ENCODE measurements at places on chromosomes 5 and 9.

DNA sequence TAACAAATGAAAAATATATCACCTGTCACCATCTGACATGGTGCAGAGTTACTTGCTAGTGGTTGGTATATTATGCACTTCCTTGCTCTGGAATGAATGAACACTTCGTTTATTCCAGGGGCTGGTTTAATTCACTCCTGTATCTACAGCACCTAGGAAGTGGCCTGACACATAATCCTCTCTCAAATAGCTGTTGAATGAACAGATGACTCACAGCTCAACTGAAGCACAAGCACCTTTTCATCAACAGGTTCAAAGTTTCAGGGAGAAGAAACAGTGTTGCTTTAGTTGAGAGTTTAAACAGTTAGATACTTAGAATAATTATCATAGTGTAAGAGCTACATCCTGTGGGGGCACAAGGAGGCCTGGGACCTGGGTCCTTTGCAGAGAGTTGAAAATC is 135.0 kb upstream of the DAP start:
- DNase-seq = no peak

DNA sequence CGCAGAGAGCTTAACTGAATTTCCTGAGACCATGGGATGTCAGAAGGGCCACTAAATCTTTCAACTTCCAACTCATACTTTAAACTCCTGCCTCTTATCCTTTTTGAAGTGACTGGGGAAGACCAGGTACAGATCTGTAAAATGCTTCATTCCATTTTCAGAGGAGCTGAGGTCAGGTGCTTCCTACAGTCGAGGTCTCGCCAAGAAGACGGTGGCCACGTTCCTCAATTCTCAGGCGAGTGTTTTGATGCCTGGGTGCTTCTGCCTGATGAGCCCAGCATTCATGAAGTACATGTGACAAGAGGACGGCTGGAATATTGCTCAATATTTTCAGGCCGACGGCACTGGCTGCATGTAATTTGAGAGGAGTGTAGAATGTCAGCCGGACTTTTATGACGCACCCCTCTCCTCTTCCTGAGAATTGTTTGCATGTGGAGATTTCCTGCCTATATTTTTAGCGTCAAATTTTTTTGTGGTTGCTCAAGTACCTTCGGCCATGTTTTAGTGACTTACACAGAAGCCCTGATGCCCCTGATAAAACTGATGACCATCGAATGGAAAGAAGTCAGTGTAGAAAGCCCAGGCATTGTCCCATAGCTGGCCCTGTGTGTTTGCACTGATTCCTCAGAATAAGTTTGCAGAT is 38.8 kb upstream of the GLRX start:
- peak; percentile 35 for DNase-seq

DNA sequence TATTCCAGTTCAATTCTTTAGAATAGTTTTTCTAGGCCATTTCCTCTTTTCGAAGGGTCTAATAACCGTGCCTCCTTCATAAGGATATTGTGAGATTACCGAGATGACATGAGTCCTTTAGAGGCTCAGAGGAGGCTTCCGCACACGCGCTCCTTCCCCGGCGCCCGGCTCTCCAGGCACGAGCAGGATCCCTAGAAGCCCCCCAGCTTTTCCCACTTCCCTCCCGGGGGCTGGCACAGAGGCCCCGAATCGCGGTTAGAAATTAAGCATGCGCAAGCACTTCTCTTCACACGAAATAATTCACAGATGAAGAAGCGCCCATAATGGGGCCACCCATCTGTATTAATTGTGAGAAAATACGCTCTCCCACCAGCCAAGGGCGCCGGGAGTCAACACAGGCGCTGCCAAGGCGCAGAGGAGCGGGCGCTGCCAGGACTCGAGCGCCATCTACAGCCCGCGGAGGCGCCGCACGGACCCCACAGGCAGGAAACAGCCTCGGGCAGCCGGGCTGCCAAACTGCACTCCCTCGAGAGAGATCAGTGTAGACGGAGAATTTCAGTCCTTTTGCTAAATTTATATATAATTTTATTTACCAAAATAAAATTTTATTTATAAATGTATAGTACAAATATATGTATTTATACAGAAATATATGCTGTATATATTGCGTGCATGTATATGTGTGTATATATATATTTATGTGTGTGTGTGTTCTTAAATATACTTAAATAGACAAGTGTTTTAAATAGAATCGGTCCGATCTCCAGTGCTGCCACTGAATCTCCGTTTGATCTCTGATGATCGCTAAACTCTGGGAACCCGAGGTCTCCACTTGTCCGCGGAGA is 258.1 kb upstream of the NFIL3 start:
- DNase-seq = peak; percentile 68

GRCh38 chr9:135030566-135031226 is 56.8 kb upstream of the OLFM1 start:
- no peak for DNase-seq

GRCh38 chr5:150247726-150248125 is 41.8 kb downstream of the CAMK2A start:
- DNase-seq = no peak

DNA sequence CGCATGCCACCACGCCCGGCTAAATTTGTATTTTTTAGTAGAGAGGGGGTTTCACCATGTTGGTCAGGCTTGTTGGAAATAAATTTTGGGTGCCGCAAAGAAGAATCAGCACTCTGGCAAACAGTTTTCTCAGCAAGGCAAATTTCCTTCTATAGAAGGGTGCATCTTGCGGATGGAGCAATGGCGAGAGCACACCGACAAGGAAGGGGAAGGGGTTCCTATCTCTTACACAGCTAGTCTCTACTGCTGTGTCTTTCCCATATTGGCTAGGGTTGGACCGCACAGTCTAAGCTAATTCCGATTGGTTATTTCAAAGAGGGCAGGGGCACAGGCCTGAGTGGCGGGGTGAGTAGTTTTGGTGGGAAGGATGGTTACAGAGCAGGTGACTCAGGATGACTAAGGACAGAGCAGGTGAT is 707 bp downstream of the GTF3C5 start:
- peak; percentile 74 for DNase-seq

DNA sequence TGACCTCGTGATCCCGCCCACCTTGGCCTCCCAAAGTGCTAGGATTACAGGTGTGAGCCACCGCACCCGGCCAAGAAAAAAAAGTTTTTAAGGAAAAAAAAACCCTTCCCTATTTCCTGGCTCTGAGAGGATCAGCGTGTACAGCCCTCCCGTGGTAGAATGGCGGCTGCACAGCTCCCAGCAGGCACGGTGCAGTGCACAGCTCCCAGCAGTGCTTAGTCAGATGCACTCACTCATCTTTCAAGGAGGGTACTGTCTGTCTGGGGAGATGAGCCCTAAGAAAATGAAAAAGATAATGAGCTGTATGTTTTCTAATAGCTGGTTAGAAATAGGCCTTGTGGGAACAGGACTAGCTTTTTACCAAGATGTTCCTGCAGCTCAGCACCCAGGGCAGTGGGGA is 36.7 kb upstream of the SLC2A8 start:
- DNase-seq = no peak

GRCh38 chr9:79701651-79702050 is 129.9 kb downstream of the TLE4 start:
- DNase-seq = no peak

DNA sequence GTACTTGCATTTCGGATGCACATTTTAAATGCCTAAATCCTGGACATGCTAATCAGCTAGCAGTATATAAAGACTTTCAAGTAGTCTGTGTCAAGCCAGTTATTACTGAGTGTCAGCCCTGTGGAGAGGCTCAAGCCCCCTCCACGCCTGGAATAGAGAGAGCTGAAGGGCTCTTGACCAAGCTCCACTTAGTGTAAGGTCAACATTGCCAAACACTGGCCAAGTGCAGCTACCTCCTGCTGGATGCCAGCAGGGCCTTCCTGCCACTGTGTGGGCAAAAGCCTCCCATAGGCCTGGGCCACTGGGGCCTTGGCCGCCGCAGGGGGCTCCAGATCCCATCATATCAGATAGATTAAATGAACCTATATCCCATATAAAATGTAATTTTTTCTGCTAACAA is 239.4 kb upstream of the PANK3 start:
- DNase-seq = no peak

DNA sequence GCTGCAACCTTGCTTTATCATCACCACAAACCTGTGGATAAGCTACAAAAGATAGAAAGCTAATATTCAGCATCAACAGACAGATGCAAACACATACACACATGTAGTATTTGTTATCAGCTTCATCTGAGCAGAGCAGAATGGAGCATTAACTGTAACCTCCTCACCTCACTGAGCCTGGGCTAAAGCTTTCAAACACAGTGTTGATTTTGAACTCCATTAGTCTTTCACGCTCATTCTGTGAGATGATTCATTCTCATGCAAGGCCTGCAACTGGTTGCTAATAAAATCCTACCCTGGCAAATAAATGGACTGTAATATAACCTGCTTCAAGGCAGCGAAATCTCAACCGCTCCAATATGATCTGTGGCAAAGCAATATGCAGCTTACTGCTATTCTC is 1360.6 kb upstream of the ACO1 start:
- no peak for DNase-seq

Data from erythroblast (primary cell).